ENCODE measurements at places on chromosomes 12 and 14. TPM values are rescaled to one million over a fixed set of nuclear protein-coding genes. Genes with fewer than 3 reads are reported as not detected.

Gene PRMT5
- total RNA-seq = 190 TPM

Gene AHNAK2
- 0.02 TPM for total RNA-seq

Gene CDKN1B
- 26.0 TPM for total RNA-seq

Gene RNASE7
- total RNA-seq = not detected

Gene RNASE1
- not detected for total RNA-seq

Gene NOC4L
- total RNA-seq = 59.2 TPM

Measured in activated naive CD8-positive, alpha-beta T cell treated with anti-CD3 and anti-CD28 coated beads for 36 hours (primary cell).